ENCODE measurements at places on chromosomes 12 and 14.

DNA sequence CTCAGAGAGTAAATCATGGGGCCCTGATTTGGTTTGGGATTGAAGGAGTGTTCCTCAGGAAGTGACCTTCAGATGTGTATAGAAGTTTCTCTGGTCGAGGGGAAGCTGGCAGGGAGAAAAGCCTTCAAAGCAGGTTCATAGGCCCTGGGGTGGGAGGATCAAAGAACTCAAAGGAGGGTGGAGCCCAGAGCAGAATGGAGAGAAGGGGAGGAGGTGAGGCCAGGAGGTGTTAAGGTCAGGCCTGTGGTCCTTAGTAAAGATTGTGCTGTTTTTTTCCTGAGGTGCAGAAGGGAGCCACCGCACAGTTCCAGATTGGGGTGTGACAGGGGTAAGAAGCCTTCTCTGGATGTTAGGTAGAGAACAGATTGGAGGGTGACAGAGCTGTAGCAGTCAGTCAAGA lies 9.7 kb upstream of the CFAP251 start:
- DNase-seq = no peak

DNA sequence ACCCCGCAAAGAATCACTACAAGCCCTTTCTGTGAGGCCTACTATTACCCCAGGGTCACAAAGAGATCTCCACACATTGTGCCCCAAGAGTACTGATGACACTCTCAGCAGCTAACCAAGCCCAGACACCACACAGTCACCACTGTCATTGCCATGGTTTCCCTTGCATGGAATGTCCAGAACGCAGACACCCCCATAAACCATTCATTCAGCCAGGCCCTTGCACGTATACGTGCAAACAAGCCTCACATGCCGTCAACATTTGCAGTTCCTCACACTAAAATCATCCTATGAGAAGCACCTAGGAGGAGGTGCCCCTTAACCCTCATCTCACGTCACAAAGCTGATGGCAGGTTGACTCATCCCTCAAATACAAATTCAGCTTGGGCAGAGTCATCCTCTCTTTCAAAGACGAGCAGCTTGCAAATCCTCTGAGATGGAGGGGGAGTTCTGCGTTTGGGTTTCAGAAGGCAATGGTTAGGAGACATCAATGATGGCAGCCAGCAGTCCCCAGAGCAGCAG lies 17.1 kb upstream of the KRT77 start:
- DNase-seq = no peak

- DNase-seq = peak; percentile 62
Measured at GRCh38 chr12:54215989-54216796, 27.4 kb upstream of the SMUG1 start.

DNA sequence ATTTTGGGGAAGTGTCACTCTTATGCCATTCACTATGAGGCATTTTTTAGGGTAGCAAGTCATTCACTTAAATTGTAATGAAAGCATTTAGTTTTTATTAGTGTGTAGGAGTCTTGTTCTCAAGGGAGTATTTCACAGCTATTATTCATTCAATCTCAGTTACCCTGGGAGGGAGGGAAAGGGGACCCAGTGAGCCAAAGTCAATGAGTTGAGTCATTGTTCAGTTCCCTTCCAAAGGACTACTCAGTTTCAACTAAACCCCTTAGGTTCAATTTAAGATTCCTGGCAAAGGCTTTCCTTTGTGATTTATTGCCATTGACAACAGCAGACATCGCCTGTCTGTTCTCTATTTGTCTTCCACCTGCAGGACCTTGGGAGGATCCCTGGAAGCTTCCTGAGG lies 29.3 kb upstream of the RASSF8 start:
- no peak for DNase-seq

GRCh38 chr14:42110167-42110566 lies 503.5 kb downstream of the LRFN5 start:
- no peak for DNase-seq

DNA sequence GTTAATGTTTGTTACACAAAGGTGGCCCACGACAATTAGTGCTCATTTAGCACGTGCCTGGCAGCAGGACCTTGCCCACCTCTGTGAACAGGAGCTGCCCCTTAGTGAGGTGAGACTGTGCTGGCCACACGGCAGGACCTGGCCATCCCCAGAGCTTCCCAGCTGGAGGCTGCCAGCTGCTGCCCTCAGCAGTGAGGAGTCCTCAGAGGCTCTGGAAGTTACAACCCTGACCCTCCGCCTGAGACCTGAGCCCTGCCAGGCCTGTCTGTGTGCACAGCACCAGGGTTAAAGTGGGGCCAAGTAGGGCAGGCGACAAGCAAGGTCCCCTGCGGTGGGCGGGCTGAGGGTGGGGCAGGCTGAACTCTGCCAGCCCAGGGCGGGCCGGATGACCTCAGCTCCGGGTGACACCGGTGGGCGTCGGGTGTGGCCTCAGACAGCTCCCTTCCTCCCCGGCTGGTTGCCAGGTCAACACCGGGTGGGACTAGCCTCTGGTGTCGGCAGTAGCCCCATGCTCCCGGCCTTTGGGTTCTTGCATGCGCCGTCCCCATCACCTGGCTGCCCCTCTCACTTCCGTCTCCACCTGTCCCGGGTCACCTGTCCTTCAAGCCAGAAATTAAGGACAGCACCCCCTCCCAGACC lies 9.2 kb upstream of the LBHD2 start:
- DNase-seq = no peak

DNA sequence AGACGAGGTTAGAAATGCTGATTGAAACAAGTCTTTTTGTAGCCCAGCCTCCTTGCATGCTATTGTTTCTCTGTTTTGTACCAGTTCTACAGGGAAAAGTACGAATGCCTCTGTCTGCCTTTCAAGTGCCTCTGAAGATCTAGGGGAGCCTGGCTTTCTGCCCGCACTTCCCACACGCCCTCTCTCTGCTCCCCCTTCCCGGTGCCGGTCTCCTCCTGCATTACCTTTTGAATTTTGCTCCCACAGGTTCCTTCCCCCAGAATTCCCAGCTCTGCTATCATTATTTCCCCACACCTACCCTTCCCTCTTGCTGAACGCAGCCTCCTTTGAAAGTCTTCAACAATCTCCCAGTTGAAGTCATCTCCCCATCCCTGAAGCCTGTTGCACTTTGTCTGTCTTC lies 689.7 kb downstream of the BCL11B start:
- DNase-seq = peak; percentile 8
